ENCODE measurements at places on chromosomes 1 and 21.

- no peak for DNase-seq
Observed at GRCh38 chr1:244665771-244666217, 12.9 kb downstream of the DESI2 start.

GRCh38 chr1:46364612-46365011 is 24.0 kb downstream of the NSUN4 start:
- DNase-seq: no peak

- DNase-seq: no peak
Observed at GRCh38 chr1:99599678-99600175, 46.2 kb upstream of the PALMD start.

DNA sequence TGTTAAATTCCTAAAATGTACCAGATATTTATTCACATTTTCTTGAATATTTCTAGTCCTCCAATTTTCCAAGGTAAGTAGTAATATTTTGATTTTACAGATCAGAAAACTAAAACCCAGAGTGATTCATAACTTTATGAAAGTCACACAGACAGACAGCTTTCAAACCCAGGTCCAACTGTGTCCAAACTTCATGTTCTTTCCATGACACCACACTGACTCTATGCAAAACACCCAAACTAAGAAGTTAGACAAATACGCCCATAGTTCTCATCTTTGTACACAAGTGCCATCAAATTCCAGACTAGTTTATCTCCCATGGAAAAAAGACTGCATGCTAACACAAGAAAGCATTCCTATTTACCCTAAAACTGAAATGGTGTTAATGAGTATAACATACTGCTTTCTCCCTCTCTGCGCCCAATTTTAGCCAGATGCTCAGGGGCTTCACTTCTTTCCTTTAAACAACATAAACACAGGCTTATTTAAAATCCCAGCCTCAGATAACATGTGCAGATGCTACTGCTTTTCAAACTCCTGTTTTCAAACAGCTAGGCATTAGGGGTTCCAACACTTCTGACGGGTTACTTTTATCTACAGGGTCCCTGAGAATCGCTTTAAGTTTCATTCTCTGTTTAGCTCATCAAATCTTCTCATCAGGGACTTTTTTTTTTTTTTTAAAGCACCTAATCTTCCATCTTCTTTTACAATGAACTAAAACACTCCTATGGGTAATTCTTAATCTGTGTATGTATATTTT is 44.6 kb downstream of the WASF2 start:
- DNase-seq: no peak

DNA sequence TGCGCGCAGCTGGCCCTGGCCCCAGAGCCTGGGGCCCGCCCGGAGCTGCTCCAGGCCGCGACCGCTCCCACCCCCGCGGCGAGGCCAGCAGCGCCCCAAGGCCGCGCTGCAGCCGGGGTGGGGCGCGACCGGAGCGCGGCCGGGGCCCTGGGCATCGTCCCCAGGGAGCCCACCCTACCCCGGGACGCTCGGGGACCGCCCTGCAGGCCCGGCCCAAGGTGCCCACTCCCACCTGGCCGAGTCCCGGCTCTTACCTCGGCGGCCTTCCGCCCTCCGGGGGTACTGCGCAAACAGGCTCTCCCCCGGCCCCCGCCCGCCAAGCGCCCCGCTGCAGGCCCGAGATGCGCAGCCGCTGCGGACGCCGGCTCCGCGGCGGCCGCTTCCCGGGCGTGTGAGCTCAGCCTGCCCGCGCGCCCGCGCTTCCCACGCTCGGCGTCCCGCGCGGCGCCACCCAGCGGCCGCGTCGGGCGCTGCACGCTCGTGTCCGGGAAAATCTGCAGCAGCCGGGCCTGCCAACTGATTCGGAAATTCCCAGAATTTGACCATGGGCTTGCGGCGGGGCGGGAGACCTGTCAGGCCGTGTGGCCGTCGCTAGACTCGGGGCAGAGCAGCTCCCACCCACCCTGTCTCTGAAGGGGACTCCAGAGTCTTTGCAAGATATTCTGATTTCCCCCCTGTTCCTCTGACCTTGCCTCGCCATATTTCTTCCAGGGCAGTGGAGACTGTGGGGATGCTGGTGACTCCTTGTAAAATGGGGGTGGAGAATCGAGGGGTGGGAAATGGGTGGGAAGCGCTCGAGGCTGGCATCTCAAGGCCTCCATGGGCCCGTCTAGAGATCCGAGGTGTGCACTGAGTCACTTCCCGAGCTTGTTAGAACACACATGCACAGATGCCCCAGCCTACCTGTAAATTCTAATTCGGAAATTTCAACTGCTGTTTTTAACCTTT is 41.9 kb downstream of the CD34 start:
- DNase-seq: peak; percentile 42

DNA sequence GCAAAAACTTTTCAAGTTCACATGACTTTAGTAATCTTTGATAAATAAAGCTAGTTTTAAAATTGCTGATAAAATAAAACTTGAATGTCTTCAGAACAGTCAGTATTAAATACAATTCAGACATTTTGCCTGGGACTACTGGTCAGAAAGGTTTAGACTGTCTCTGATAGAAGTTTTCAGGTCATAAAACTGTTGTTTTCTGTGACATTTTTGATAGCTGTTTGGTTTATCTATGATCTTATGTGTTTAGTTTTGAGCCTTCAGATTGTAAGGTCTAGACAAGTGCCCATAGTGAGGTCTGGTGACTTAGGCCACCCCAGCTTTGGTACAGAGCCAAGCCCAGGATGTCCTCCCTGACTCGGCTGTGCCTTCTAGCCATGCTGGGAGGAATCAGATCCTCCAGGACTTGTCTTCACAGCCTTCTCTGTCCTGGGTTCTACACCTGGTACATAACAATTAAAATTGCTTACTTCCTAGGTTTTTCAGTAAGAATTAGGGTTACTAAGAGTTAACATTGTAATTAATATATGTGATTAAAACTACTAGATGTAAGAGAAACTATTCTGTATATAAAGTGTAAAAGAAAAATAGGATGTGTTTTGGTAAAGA is 15.1 kb upstream of the DNAH14 start:
- DNase-seq: no peak

DNA sequence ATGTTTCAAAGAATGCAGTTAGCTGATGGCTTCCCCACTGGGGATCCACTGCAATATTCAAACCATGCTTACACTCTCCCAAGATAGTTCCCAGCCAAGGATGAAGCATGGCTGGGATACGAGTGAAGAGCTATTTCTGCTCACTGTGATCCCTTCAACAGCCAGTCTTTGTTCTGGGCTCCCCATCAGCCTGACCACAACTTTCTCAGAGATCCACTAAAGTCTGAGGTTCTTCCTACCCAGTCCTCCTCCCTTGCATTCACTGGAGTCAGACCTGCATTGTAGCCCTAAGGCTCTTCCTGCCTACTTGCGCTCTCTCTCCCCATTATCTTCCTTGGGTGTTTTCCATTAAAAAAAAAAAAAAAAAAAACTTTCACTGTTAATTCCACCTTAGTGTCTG is 101.4 kb downstream of the TTLL7 start:
- no peak for DNase-seq

DNA sequence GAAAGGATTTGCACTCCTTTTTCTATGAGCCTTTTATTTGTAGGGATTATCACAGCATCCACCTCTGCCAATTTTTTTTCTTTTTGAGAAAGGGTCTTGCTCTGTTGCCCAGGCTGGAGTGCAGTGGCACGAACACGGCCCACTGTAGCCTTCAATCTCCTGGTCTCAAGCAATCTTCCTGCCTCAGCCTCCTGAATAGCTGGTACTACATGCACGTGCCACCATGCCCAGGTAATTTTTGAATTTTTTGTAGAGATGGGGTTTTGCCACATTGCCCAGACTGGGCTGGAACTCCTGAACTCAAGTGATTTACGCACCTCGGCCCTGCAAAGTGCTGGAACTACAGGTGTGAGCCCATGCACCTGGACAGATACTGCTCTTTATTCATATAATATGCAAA is 2.1 kb downstream of the SAMSN1 start:
- DNase-seq: no peak

DNA sequence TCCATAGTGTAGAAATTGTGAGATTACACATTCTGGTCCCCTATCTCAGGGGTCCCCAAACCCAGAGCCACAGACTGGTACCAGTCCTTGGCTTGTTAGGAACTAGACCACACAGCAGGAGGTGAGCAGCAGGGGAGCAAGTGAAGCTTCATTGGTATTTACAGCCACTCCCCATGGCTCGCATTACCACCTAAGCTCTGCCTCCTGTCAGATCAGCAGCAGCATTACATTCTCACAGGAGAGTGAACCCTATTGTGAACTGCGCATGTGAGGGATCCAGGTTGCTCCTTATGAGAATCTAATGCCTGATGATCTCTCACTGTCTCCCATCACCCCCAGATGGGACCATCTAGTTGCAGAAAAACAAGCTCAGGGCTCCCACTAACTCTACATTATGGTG is 229.7 kb upstream of the IRF2BP2 start:
- no peak for DNase-seq

GRCh38 chr1:207414606-207415108 is 39.5 kb upstream of the CR2 start:
- DNase-seq: no peak

DNA sequence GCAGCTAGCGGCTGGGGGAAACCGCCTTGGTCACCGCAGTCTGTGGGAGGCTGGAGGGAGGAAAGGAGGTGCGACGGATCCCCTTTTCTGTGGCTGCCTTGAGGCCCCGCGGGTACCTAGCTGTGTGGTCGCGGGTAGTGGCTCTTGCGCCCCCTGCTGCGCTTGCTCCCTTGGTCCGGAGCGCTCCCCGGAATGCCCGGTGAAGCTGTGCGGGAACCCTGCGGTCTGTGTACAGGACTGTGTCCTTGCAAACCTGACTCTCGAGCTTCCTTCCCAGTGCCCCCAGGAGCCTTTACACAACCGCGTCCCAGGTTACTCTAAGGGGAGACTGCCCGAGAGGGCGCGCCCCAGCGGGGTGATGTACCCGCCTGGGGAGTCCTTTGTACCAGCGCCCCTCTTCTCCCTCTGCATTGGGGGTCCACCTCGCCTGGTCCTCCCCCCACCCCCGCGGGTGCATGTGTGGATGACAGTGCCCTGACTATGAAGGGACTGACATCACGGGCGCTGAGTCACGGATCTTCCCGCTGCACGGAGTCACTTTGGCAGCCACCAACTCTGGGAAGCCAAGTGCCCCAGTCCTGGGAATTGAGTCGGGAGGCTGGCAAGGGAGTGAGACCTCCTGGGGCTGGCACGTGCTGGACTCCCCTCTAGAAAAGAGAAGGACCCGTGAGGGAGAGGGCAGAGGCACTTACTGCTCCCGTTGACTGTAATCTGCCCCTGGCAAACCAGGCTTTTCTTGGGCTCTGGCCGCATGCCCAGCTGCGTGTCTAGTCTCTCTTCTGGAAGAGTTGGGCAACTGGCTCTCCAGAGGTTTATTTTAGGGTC is 816 bp downstream of the IL6R start:
- DNase-seq: no peak

GRCh38 chr1:42358791-42359190 is 21.8 kb upstream of the RIMKLA start:
- DNase-seq: no peak

DNA sequence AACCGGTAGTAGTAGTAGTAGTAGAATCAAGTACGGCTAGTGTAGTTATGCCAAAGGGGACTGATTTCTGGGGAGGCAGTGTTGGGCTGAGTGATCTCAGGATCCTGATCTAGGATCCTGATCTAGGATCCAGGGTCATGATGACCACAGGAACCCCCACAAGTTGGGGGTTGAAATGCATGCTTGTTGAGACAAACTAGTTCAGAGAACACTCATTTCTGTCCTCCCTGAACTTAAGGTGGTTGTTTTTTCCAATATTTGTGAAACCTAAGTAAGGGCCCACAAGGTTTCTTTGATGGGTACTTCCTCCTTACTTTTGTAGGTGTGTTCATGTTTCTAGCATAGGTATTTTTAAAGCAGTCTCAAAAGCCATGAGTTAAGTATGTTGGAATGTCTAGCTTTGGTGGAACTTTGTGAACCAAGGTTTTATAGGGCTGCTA is 33.9 kb upstream of the PDC start:
- DNase-seq: no peak

DNA sequence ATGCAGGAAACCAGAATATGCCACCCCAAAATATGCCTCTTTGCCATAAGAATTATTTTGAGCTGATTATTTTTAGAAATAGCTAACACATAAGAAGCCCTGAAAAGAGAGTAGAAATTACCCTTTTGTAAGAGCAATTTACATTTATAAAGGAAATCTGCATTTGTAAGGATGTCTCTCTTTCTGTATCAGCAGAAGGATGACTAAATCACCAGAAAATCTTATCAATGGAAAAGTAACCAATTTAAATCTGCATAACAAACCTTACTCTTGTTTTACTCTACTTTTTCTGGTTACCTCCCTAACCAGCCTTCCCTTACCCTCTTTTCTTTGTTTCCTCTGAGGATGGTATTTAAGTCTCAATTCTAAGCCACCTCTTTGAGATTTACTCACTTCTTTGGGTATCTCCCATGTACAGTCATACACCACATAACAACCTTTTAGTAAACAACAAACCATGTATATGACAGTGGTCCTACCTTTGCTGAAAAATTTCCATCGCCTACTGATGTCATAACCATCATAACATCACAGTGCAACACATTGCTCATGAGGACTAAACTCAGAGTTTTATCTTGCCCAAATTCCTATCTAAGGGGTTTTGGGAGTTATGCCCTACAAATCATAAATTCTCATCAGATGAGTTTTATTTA is 126.6 kb upstream of the PLPPR4 start:
- DNase-seq: no peak

- no peak for DNase-seq
Observed at GRCh38 chr1:29876902-29877301, 640.6 kb downstream of the PTPRU start.

DNA sequence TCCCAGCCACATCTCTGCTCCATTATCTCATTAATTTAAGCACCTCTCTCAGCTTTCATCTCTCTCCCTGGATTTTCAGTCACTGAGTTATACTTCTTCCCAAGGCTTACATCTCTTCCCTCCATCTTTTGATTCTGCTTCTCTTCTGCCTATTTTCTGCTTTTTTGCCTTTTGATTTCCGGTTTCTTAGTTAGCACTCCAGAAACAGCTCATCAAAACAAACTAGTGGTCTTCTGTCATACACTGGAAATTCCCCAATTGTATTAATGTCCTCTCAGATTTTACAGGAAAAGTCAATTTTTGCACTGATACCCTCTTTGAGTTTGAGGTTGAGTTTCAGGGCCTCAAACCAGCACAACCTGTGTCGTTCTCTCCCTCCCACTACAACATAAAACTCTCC is 1.5 kb downstream of the LCE3E start:
- no peak for DNase-seq

GRCh38 chr1:207805841-207806421 is 54.1 kb downstream of the CD46 start:
- no peak for DNase-seq

- no peak for DNase-seq
Observed at GRCh38 chr1:2003541-2004131, at the start of gene CFAP74. Gene CFAP74, minus strand, starts transcription at chr1:2003786. Its CDS starts 12,830 bp downstream, at chr1:1990956.

DNA sequence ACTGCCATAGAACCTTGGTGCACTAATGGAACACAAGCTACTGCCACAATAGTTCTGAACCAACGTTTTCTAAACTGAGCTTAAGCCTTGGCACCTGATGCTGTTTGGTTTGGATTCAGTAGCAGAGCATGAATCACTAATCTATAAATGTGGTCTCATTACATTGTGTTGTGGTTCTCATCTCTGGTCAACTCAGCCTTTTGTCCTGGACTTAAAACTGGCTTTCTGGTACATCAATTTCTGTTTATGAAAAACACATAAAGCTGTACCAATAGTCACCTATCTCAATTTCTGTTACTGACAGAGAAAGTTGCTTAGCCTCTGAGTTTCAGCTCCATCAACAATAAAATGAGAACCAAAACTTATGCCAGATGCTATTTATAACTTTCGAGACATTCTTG is 197.5 kb upstream of the KIAA0040 start:
- no peak for DNase-seq

GRCh38 chr1:38093569-38094520 is 47.3 kb upstream of the POU3F1 start:
- DNase-seq: no peak

- no peak for DNase-seq
Observed at GRCh38 chr1:76227621-76228020, 153.1 kb downstream of the ST6GALNAC3 start.
